ENCODE measurements at places on chromosomes 5 and 9. TPM values are rescaled to one million over a fixed set of nuclear protein-coding genes. Genes with fewer than 3 reads are reported as not detected.
A peak's percentile ranks its signal among the peaks of the same experiment; 100 is the strongest.

GRCh38 chr9:119375892-119376291, 6.7 kb upstream of the BRINP1 start:
- no peaks in the 10 kb centered on the region for H3K27me3 ChIP-seq
- no peak overlapping the region for H3K4me3 ChIP-seq
- DNase-seq: no peak
- H3K36me3 ChIP-seq: no peaks in the 10 kb centered on the region
- H3K4me1 ChIP-seq: no peaks in the 10 kb centered on the region
- H3K27ac ChIP-seq: no peak overlapping the region

GRCh38 chr5:80926979-80927656, 33.0 kb upstream of the RASGRF2 start:
- no peak overlapping the region for H3K4me3 ChIP-seq
- H3K4me1 ChIP-seq: no peaks in the 10 kb centered on the region
- no peaks in the 10 kb centered on the region for H3K27me3 ChIP-seq
- H3K27ac ChIP-seq: no peak overlapping the region
- H3K36me3 ChIP-seq: no peaks in the 10 kb centered on the region

- DNase-seq: no peak
- H3K27ac ChIP-seq: no peak overlapping the region
- H3K4me1 ChIP-seq: no peaks in the 10 kb centered on the region
- H3K27me3 ChIP-seq: no peaks in the 10 kb centered on the region
Measured at GRCh38 chr9:37155601-37156000, 35.2 kb downstream of the ZCCHC7 start.

DNA sequence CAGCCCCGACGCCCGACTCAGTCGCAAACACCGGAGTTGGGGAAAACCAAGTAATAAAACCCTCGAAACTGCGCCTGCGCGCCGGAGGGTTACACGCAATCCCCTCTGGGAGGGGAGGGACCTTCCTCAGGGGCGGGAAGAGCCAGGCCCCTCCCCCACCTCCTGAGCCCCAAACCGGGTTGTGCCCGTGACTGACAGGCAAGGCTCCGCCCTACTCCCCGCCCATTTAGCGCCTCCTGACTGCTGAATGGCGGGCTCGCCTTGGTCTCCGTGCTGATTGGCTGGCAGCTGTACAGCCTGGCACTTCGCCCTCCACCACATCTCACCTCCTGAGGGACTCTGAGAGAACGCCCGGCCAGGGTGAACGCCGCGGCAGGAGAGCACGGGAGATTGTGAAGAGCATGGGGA, at the start of gene PRDM9:
TSS of gene PRDM9 (plus strand) at position 332 of the 408 bp plus-strand sequence. CDS start 1,425 bp downstream, outside the sequence.
- no peaks in the 10 kb centered on the region for H3K4me1 ChIP-seq
- no peaks in the 10 kb centered on the region for H3K27me3 ChIP-seq
- no peak within 1 kb of the TSS for H3K4me3 ChIP-seq
- DNase-seq: peak; percentile 16

- H3K36me3 ChIP-seq: no peaks in the 10 kb centered on the region
- no peaks in the 10 kb centered on the region for H3K27me3 ChIP-seq
- DNase-seq: no peak
- no peaks in the 10 kb centered on the region for H3K4me1 ChIP-seq
- H3K27ac ChIP-seq: no peak overlapping the region
Measured at GRCh38 chr5:131986161-131986912, 25.1 kb downstream of the ACSL6 start.

DNA sequence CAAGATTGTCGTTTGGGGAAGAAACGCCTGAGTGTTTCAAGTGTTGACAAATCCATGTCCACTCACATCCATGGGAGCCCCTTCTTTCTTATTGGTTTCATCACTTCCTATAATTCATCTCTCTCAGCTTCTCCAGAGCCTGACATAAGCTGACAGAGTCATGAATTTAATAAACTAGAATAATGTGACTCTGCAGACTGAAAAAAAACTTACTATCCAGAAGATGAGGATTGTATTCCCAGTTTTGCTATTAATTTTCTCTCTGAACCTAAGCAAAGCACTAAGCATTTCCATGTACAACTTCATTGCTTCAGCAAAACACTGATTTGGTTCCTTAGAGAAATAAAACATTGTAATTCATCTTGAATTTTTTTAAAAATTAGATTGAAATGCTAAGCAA, 691.8 kb downstream of the MTRR start:
- H3K27me3 ChIP-seq: no peaks in the 10 kb centered on the region
- no peak for DNase-seq
- H3K36me3 ChIP-seq: no peaks in the 10 kb centered on the region
- no peak overlapping the region for H3K27ac ChIP-seq

GRCh38 chr9:30584559-30584958, 1799.9 kb upstream of the ACO1 start:
- H3K36me3 ChIP-seq: no peaks in the 10 kb centered on the region
- no peak overlapping the region for H3K4me3 ChIP-seq
- no peaks in the 10 kb centered on the region for H3K4me1 ChIP-seq
- no peaks in the 10 kb centered on the region for H3K27me3 ChIP-seq

DNA sequence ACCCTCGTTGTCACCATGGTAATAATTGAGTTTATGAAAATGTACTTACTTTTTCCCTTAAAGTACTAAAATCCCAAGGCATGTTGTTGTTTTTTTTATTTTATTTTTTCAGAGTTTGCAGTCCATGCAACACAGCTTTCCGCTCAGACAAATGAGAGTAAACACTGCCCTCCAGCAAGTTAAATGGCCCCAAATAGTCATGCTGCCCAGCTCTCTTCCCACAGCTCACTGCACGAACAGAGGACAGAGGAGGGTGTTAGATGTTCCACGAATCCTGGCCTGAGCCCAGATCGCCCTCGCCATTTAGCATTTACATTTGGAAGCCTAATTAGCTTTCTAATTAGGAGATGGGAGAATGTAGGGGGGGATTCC, 1.9 kb downstream of the NIM1K start:
- no peak for DNase-seq
- no peak overlapping the region for H3K27ac ChIP-seq
- no peak overlapping the region for H3K4me3 ChIP-seq

- no peak for DNase-seq
- no peak overlapping the region for H3K27ac ChIP-seq
- H3K27me3 ChIP-seq: no peaks in the 10 kb centered on the region
- no peaks in the 10 kb centered on the region for H3K4me1 ChIP-seq
- no peak overlapping the region for H3K4me3 ChIP-seq
Measured at GRCh38 chr5:124179819-124180218, 566.6 kb downstream of the ZNF608 start.

- no peaks in the 10 kb centered on the region for H3K27me3 ChIP-seq
- H3K4me3 ChIP-seq: no peak overlapping the region
- DNase-seq: no peak
- H3K36me3 ChIP-seq: no peaks in the 10 kb centered on the region
- peaks cover 4% of the 10 kb centered on the region for H3K4me1 ChIP-seq
Measured at GRCh38 chr5:142754031-142754430, 16.1 kb upstream of the ARHGAP26 start.

- H3K36me3 ChIP-seq: no peaks in the 10 kb centered on the region
- no peak overlapping the region for H3K4me3 ChIP-seq
- H3K27ac ChIP-seq: no peak overlapping the region
- H3K4me1 ChIP-seq: no peaks in the 10 kb centered on the region
- DNase-seq: no peak
Measured at GRCh38 chr5:44875661-44876605, 67.2 kb downstream of the MRPS30 start.

APBB3 gene
- total RNA-seq: 6.5 TPM

RASGEF1C gene
- not detected for total RNA-seq
